Temporal lobe (tissue), 4 donors: ENCODE measurements at places on chromosomes 6 and 20. TPM values are rescaled to one million over a fixed set of nuclear protein-coding genes. Genes with fewer than 3 reads are reported as not detected.

The WFDC6 gene
- total RNA-seq, result not detected

The CALHM6 gene
- 3.9 TPM for total RNA-seq

The BTBD3 gene
- 25.6 TPM for total RNA-seq

The SLC35F1 gene
- 80.4 TPM for total RNA-seq

The CFAP61 gene
- 2.5 TPM for total RNA-seq

The ITCH gene
- total RNA-seq, result 62.0 TPM
